Sigmoid colon (tissue), 7 donors: ENCODE measurements at places on chromosomes 6 and 20.

GRCh38 chr20:52311209-52311794, 119.7 kb upstream of the ZFP64 start:
- DNase-seq = no peak

GRCh38 chr6:12976366-12976765, 259.8 kb downstream of the PHACTR1 start:
- no peak for DNase-seq

DNA sequence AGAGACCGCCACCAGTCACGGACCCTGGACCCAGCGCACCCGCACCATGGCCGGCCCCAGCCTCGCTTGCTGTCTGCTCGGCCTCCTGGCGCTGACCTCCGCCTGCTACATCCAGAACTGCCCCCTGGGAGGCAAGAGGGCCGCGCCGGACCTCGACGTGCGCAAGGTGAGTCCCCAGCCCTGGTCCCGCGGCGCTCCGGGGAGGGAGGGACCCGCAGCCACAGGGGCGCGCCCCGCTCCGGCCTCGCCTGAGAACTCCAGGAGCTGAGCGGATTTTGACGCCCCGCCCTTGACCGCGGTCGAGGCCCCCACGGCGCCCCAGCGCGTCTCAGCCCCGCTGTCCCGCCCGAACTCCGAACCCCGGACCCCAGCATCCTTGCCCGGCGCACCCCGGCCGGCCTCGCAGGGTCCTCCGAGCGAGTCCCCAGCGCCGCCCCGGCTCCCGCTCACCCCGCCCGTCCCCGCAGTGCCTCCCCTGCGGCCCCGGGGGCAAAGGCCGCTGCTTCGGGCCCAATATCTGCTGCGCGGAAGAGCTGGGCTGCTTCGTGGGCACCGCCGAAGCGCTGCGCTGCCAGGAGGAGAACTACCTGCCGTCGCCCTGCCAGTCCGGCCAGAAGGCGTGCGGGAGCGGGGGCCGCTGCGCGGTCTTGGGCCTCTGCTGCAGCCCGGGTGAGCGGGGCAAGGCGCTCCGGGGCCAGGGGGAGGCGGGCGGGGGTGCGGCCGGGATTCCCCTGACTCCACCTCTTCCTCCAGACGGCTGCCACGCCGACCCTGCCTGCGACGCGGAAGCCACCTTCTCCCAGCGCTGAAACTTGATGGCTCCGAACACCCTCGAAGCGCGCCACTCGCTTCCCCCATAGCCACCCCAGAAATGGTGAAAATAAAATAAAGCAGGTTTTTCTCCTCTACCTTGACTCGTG, at the start of gene OXT:
Gene OXT (plus strand): TSS at position 11 of the 920 bp plus-strand sequence. CDS start 36 bp downstream, at position 47.
- no peak for DNase-seq

DNA sequence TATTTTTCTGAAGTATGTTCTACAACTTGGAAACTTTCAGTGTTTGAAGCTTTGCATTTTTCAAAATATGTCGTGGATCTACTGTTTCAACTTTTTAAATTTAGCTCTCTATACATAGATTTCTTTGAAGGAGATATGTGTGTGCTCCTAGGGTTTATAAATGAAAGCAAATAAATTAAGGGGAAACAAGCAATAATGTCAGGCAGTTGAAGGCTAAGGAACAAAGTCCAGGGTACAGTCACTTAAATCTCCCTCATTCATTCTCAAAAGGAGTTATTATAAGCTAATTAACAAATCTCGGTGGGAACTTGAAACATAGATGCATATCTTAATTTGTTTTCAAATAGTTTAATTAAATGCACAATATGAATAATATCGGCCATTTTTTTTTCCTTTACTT, 79.4 kb downstream of the SAMD5 start:
- DNase-seq = no peak

DNA sequence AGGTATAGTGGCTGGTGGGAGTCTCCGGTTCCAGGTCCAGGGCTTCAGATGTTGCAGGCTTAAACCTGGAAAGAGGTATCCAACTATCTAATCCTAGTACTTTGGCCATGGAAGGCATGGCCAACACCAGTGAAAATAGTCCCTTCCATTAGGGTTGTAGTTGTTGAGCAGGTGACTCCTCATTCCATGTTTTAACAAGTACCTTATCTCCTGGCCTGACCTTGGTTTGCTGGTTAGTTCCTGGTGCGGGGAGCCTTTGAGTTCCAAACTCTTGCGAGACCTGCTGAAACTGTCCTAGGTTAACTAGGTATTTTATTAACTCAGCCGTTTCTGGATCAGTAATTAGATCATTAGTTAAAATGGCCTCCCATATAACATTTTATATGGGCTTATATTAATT, 165.1 kb upstream of the PROKR2 start:
- DNase-seq = no peak

DNA sequence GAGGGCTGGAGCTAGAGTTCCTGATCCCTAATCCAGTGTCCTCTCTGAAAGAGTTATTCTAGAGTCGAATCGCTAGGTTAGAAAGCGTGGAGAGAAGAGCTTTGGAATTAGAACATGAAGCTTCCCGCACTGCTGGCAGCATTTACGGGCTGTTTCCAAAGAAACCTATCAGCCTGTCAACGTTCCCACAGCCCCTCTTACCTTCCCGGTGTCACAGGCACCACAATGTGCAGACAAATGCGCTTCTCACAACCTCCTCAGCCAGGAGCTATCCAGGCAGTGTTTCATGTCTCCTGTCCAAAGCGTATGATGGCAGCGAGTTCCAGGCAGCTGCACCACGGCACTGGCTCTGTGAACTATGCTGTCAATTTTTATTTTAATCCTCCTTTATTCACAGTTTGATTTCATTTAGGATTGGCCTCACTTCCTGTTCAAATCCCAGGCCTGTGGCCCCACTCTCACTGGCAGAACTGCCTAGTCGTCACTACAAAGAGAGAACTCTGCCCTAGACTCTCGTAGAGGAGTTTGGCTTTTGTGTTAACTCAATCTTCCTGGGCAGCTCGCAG, 322.8 kb upstream of the SOX4 start:
- DNase-seq = no peak
